Subcutaneous adipose tissue (tissue), 4 donors: ENCODE measurements at places on chromosomes 2 and 18. TPM values are rescaled to one million over a fixed set of nuclear protein-coding genes. Genes with fewer than 3 reads are reported as not detected.

The KLHL30 gene
- 0.68 TPM for total RNA-seq

The RAD51AP2 gene
- total RNA-seq, result not detected

The IL36G gene
- not detected for total RNA-seq

The STK36 gene
- total RNA-seq, result 19.6 TPM
